ENCODE measurements at places on chromosomes 7 and 10.

DNA sequence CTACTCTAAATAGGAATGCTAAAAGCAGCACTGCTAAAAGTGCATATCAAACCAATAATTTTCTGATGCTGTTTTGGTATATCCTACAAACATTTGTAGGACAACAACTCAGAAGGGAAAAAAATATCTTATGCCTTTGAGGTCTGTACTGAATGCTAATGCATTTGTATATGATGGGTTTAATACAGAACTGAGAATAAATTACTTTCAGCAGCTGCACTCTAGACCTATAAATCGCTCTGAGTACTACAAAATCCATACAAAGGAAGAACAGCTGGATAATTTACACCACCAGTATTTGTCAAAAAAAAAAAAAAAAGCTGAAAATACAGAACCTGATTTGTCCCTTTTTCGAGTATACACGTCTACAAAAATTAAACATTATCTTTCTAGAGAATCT is 344.0 kb downstream of the LRRTM3 start:
- DNase-seq: no peak

- DNase-seq: no peak
These were observed 32.3 kb upstream of the LYZL1 start for GRCh38 chr10:29256586-29256985.

- DNase-seq: no peak
These were observed 245.0 kb upstream of the SORCS1 start for GRCh38 chr10:107409522-107409921.

DNA sequence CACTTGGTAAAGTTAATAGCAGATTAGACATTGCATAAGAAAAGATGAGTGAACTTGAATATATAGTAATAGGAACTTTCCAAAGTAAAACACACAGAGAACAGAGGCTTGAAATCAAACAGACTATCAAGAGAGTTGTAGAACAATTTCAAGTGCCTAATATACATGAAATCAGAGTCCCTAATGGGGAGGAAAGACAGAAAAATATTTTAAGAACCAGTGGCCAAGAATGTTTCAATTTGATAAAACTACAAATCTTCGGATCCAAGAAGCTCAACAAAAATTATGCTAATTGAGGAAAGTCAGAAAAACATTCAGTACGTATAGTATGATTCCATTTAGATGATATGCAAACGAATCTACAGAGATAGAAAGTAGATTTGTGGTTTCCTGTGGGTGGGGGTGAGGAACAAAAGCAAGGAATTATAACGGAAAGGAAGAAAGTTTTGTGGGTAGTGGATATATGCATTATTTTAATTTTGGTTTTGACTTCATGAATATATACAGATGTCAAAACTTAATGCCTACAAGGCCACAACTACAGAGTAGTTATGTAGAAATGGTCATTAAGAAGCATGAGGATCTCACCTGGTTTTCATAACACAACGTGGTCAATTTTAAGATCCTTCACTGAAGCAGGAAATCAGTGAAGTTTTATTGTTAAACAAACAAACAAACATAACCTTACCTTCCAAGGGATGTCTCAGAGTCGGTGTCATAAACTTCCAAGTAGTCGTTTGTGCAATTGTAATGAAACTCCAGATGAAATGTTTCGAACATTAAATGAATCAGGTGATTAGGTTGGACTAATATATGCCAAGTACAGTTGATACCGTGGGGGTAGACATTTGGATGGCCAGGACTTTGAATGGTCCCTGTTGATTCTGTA is 62.0 kb downstream of the CUBN start:
- DNase-seq: no peak

DNA sequence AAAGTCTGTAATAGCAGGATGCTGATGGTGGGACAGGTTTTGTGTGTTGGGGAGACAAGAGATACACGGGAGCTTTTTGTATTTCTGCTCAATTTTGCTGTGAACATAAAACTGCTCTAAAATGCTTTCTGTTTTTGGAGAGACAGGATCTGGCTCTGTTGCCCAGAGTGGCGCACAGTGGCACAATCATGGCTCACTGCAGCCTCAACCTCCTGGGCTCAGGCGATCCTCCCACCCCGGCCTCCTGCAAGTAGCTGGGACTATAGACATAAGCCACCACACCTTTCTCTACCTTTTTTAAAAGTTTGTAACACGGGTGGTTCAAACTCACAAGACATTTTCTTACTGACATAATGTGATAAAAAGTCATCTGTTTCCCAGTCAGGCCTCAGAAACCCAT is 14.3 kb downstream of the CREB3L2 start:
- DNase-seq: no peak

DNA sequence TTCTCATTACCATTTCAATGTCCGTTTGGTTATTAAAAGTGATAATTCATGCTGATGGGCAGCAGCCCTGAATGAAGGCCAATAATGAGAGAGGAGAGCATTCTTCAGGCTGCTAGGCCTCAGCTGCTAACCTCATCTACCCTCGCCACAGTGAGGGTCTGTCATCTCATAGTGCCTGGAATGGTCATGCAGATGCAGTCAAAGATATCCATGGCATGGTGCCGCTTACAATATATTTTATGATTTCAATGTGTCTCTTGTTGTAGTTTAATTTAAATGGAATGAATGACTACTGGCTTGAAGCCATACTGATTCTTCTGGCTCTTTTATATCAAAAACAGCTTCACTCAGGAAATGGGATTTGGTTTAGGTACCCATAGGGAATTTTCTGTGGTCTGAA is 126.9 kb downstream of the SLC16A9 start:
- DNase-seq: no peak

DNA sequence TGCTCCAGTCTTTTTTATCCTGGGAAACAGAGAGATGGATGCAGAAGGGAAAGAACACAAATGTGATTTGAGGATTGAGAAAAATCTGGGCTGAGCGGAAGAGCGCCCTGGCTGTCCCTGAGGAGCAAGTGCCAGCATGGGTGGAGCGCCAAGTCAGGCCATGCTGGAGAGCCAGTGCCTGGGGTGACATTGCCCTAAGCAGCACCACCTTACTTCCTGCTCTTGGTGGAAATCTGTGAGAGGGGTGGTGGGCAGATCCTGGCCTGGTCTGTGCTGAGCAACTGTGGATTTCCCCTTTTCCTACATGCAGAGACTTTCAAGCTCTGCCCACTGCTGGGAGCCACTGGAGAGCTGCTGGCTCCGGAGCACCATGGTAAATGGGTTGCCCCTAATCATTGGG is 36.9 kb downstream of the DDIT4 start:
- DNase-seq: no peak

GRCh38 chr10:90969121-90969534 is 48.2 kb upstream of the ANKRD1 start:
- no peak for DNase-seq

DNA sequence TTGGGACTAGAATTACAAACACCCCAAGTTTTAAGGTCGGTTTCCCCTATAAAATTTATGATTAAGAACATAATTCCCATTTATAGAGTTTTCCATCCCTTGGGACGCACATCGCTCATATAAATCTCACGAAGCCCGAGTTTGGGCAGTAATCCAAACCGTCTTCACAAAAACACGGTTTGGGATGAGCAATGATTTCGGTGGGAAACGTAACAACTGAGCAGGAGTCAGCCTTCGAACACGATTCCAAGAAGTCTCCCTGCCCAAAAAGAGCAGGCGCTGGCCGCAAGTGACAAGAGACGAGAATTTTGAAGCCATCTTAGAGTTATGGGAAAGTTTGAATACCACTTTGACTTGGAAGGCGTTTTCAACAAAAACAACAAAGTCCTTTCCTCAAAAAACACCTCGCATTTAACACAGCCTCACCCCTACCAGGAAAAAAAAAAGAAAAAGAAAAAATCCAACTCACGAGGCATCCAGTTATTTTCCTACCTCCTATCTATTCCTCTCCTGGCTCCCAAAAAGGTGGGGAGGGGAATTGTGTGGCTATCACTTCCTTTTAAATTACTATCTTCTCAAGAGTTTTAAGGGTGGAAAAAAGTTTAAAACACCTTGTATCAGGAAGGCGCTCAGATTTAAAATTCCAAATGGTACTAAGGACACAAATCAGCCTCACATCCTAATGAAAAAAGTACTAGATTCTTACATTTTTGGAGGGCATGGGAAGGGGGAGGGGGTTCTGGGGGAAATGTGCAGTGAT is 1.6 kb downstream of the SEPHS1 start:
- peak; percentile 61 for DNase-seq

- DNase-seq: no peak
These were observed 278.2 kb downstream of the SNX13 start for GRCh38 chr7:17661982-17662585.

GRCh38 chr7:142668495-142668894 is 80.8 kb upstream of the PRSS1 start:
- no peak for DNase-seq

DNA sequence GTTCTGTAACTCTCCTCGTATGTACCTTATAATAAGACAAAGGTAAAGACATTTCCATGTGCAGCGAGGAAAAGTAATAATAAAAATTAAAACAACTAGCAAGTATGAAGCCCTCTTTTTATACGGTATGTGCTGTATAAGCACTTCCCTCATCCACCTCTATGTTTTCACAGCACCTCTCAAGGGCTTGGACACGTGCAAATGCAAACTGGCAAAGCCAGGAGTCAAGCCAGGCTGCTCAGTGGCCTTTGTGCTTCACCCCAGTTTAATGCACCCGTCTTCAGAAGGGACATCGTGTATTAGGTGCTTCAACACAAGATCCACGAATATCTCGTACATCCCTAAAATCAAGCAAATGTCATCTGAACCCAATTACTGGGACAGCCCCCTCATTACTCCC is 1.3 kb upstream of the DGKI start:
- no peak for DNase-seq

DNA sequence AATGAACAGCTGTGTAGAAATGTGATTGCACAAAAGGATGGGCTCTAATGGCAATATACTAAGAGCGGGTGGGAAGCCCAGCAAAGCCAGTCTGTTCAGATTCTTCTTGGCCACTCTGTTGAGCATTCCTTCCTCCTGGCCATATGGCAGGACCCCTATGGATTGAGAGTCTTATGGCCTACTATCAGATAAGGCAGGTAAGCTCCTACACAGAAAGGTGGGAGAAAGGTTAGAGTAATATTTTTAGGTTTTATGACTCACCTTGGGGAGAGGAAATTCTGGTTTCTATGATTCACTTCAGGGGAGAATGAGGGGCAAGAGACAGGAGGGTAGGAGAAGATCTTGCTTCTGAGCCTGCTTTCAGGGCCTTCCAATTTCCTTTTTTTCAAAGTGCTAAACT is 15.1 kb upstream of the AKR1B10 start:
- no peak for DNase-seq

GRCh38 chr10:97332591-97333350 is 1.8 kb downstream of the FRAT2 start:
- DNase-seq: peak; percentile 88
